ENCODE measurements at places on chromosomes 2 and 18. TPM values are rescaled to one million over a fixed set of nuclear protein-coding genes. Genes with fewer than 3 reads are reported as not detected.

The GPR55 gene
- not detected for total RNA-seq

DNA sequence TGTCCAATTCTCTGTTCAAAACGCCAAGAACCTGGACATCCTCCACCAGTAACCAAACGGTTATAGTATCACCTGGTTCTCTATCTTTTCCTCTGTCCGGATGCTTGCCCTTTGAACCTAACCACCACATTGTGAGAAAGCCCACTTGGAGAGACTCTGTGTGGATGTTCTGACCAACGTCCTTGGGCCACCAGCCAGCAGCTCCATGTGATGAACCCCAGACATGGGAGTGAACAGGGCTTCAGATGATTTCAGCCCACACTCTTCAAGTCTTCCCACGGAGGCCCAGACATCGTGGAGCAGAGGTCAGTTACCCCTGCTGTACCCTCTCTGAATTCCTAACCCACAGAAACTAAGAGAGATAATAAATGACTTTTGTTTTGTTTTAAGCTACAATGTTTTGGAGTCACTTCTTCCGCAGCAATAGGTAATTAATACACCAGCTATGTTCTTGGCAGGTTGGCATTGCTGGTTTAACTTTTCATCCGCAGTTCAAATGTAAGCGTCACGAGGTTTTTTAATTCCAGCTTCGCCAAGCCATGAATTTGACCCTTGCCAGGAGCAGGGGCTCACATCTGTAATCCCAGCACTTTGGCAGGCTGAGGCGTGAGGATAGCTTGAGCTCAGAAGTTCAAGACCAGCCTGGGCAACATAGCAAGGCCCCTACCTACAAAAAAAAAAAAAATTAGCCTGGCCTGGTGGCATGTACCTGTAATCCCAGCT, 36.1 kb upstream of the ZNF532 start:
- no peaks in the 10 kb centered on the region for H3K27me3 ChIP-seq
- H3K4me1 ChIP-seq, result peaks cover 4% of the 10 kb centered on the region
- peak overlapping the region; percentile 10 for H3K27ac ChIP-seq

DNA sequence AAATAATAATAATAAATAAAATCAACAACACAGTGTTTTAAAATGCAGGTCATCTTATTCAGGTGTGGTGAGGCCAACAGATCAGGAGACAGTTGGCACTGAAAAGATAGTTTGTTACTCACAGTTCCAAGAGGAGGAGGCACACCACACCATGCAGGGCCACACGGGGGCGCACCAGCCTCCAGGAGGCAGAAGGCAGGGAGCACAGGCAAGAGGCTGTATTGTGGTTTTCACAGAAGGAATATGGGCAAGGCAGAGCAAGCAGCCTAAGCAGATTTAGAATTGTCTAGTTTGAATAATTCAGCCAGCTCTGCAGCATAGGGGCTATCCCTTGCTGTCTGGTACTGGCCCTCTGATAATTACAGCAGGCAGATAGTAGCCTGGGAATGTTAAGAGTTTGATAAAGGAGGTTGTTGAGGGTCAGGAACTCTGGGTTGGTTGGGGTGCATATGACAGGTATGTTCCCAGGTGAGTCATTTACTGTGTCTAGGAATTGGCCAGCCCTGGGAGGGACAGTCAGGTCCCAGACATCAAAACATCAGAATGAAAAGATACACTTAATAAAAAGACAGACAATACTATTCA, 31.3 kb downstream of the KIAA2012 start:
- DNase-seq, result no peak
- H3K4me1 ChIP-seq, result peaks cover 7% of the 10 kb centered on the region
- peaks cover 3% of the 10 kb centered on the region for H3K27me3 ChIP-seq
- no peak overlapping the region for H3K27ac ChIP-seq
- H3K4me3 ChIP-seq, result no peak overlapping the region

- no peak for DNase-seq
- no peaks in the 10 kb centered on the region for H3K4me1 ChIP-seq
- H3K4me3 ChIP-seq, result no peak overlapping the region
- H3K27me3 ChIP-seq, result no peaks in the 10 kb centered on the region
- no peak overlapping the region for H3K27ac ChIP-seq
Observed at GRCh38 chr2:227592694-227593387, 5.9 kb upstream of the SCYGR2 start.

DNA sequence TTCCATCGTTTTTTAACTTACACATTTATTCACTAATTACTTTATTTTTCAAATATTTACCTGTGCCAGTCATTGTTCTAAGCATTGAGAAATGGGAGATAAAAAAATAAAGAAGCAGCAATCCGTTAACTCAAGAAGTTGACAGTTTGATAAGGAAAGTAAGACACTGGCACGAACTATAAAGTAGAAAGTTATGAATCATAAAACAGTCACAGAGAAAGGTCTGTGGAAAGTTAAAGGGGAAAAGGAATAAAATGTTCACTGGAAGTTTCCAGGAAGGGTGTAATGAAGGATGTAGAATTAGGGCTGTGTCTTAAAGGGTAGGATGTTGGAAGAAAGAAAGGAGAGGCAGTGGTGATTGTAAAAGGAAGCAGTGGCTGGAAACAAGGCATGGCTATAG, 118.9 kb downstream of the RDH14 start:
- H3K4me3 ChIP-seq, result no peak overlapping the region
- no peak for DNase-seq
- no peak overlapping the region for H3K27ac ChIP-seq
- H3K4me1 ChIP-seq, result no peaks in the 10 kb centered on the region

DNA sequence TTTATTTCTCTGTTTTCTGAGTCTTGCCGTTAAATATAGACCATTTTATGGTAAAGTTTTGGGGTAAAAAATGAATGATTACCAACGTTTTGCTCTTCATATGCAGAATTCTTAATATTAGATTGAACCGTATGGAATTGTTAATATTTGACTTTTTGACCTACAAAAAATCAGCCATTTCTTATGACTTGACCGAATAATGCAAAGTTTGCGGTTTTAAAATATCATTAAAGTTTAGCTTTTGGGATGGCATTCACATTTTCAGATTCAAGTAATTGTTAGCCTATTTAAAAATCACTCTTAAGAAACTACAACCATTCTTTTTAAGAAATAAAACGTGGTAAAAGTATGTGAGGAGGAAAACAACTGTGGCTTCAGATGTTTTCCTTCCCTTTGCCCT, 138.0 kb downstream of the HAUS1 start:
- H3K4me1 ChIP-seq, result no peaks in the 10 kb centered on the region
- no peak overlapping the region for H3K27ac ChIP-seq
- no peaks in the 10 kb centered on the region for H3K36me3 ChIP-seq
- no peaks in the 10 kb centered on the region for H3K27me3 ChIP-seq
- no peak overlapping the region for H3K4me3 ChIP-seq

- no peaks in the 10 kb centered on the region for H3K4me1 ChIP-seq
- no peak overlapping the region for H3K4me3 ChIP-seq
- DNase-seq, result no peak
Observed at GRCh38 chr2:44250376-44250775, 24.9 kb upstream of the SLC3A1 start.

The TRIM43 gene
- 0.59 TPM for total RNA-seq

DNA sequence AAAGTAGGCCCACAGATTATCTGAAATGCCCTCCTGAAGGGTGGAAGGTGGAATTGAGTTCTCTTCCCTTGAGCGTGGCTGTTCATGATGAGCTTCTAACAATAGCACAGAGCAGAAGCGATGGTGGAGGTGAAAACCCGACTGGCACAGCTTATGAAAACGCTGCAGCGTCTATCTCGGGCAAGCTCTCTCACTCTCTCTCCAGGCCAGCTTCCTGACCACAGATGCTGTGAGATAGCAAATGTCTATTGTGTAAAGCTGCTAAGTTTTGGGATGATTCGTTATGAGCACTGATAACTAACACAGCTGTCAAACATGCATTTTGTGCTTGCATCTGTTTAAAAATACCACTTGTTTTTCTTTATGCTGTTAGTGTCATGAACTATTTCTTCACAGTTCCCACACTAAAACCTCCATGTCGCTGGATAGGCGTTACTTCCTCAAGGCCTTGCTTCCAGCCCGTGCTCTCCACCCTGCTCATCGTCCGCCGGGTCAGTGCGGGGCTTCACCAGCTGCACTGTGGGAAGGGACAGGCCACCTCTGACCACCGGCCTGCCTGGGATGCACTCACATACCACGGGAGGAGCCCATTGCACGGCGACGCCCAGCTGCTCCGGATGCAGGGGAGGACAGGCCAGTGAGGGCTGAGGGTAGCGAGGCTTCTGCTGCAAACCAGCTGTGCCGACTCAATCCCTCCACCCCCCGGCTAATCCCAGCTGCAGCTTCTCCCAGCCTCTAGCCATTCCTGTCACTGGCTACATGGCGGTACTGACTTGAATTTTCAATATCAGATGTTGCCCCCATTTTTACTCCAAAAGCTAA, 60.0 kb upstream of the OTOS start:
- H3K27ac ChIP-seq, result no peak overlapping the region
- no peak for DNase-seq
- H3K27me3 ChIP-seq, result no peaks in the 10 kb centered on the region

- no peaks in the 10 kb centered on the region for H3K4me1 ChIP-seq
- no peak overlapping the region for H3K4me3 ChIP-seq
- H3K36me3 ChIP-seq, result no peaks in the 10 kb centered on the region
Observed at GRCh38 chr2:149733936-149734685, 146.5 kb upstream of the MMADHC start.

DNA sequence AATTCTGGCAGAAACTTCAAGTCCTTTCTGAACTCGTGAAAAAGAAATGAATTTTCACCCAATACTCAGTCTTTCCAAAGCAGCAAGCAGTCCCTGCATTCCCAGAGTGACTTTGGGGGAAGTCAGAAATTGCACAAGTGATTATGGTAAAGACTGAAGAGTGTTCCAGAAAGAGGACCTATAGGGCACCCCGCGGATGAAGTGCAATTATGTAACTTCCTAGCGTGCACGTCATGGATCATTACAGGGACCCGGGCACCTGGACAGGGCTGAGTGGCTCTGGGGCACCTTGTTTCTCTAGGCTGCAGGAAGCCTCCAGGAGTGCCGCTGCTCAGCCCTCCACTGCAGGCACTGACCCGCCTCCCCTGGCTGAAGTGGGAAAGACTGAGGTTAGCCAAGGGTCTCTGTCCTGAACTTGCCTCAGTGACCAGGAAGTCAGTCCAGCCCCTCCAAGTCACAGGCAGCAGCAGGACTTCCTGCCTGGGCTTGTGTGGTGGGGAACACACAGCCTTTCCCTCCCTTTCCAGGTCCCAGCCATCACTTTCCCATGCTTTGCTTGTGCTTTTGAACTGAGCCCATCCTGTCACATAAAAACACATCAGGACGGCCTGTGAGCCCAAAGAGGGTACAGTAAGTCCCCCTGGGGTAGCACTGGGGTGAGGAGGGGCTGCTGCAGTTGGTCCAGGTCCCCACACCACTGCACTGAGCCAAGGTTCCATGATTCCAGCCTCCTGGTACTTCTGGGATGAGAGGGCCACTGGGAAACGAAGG, 19.8 kb downstream of the TMEM185B start:
- no peak overlapping the region for H3K27ac ChIP-seq
- no peak overlapping the region for H3K4me3 ChIP-seq
- H3K4me1 ChIP-seq, result no peaks in the 10 kb centered on the region
- H3K36me3 ChIP-seq, result peaks cover 3% of the 10 kb centered on the region
- no peak for DNase-seq
- H3K27me3 ChIP-seq, result no peaks in the 10 kb centered on the region

- DNase-seq, result peak; percentile 55
- no peak overlapping the region for H3K4me3 ChIP-seq
- H3K27me3 ChIP-seq, result no peaks in the 10 kb centered on the region
- H3K36me3 ChIP-seq, result no peaks in the 10 kb centered on the region
- H3K27ac ChIP-seq, result peak overlapping the region; percentile 3
Observed at GRCh38 chr18:79567481-79568147, 112.0 kb upstream of the CTDP1 start.

DNA sequence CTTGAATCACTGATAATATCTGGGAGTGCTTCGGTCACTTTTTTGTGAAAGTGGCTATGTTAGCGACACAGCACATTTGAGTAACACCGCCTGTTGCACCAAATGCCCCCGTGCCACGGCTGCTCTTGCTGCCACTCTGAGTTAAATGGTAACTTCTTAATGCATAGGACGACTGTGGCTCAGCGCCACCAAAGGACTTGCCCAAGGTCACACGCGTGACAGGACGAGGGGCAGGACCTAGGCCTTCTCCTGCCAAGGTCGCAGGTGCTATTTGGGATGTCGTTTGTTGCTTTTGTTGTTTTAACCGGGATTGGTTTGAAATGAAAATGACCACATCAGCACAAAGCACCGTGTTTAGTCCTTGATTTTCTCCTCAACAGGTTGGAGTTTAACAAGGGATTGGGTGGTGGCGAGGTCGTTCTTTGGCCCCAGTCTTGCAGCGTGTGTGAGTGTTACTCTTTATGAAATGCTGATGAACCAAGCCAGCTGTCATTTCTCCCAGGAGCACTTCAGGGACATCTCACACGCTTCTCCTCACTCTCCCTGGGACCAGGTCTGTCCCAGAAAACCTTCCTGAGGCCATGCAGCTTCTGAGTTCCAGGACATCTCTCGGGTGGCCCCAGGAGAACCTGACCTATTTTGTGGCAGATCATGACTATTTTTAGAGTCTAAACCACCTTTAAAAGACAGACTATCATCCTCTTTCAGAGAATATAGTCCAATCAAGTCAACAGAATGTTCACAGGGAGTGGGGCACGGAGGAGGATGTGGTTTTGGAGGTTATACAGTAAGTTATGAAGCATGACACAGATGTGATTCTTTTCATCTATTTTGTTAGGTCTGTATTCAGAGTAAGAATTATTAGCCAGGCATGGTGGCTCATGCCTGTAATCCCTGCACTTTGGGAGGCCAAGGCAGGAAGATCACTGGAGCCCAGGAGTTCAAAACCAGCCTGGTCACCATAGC, 49.9 kb downstream of the MTCL1 start:
- DNase-seq, result no peak
- H3K4me3 ChIP-seq, result no peak overlapping the region
- H3K27me3 ChIP-seq, result no peaks in the 10 kb centered on the region
- H3K27ac ChIP-seq, result no peak overlapping the region

DNA sequence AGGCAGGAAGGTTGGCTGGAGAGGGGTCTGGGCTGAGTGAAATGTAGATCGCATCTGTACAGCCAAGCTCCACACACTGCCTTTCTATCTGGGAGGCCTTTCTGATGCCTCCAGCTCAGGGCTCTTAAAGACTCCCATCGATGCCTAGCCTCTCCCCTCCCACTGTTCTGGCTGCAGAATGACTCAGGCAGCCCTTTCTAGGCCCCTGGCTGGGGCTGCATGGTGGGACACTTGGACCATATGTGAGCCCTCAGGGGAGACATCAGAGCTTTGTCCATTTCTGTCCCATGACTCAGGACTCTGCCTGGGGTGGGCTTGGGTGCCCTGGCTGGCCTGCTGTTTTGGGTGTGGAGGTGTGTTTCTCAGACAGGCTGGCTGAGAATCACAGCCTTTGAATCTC, 101.3 kb downstream of the CELF4 start:
- no peaks in the 10 kb centered on the region for H3K27me3 ChIP-seq
- H3K27ac ChIP-seq, result no peak overlapping the region
- H3K4me3 ChIP-seq, result no peak overlapping the region
- H3K36me3 ChIP-seq, result no peaks in the 10 kb centered on the region

The R3HDM1 gene
- 31.2 TPM for total RNA-seq

The AAMP gene
- total RNA-seq, result 82.1 TPM

DNA sequence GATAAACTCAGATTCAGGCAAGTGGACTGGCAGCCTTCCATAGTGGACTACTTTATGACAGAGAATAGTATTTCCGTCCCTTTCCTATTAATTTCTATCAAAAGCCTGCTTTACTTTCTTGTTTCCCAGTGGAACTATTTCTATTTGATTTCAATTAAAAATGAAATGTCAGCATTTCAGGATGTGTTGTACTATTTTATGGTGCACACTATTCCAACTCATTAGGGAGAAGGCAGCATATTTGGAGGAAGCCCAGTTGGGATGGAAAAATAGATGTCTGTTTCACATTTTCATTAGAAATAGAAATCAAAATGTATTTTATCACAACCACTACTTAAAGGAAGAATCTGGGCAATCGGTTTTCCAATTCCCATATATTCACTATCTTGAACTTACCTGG, 37.9 kb upstream of the TCF4 start:
- DNase-seq, result no peak
- H3K27me3 ChIP-seq, result no peaks in the 10 kb centered on the region
- no peaks in the 10 kb centered on the region for H3K36me3 ChIP-seq
- no peak overlapping the region for H3K27ac ChIP-seq
